Naive thymus-derived CD4-positive, alpha-beta T cell (primary cell): ENCODE measurements at places on chromosomes 1 and 21. TPM values are rescaled to one million over a fixed set of nuclear protein-coding genes. Genes with fewer than 3 reads are reported as not detected.

KCNN3 gene
- 0.05 TPM for total RNA-seq

DNA sequence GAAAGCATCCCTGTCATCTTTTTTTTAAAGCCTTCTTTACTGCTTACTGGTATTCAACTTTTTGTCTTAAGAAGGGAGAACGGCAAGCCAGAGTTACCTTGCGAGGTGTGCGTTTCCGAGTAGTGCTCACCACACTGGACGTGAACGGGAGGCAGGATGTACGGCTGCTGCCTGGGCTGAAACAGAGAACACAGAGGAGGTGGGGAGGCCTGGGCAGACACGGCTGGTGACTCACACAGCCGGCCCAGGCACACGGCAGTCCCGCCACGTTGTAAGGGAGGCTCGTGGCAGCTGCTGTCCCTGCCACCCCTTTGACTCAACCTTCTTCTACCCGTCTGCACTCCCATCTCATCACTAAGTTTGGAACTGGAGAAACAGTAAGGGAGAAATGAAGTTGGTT is 105.8 kb downstream of the SMYD2 start:
- peak; percentile 34 for DNase-seq

DNA sequence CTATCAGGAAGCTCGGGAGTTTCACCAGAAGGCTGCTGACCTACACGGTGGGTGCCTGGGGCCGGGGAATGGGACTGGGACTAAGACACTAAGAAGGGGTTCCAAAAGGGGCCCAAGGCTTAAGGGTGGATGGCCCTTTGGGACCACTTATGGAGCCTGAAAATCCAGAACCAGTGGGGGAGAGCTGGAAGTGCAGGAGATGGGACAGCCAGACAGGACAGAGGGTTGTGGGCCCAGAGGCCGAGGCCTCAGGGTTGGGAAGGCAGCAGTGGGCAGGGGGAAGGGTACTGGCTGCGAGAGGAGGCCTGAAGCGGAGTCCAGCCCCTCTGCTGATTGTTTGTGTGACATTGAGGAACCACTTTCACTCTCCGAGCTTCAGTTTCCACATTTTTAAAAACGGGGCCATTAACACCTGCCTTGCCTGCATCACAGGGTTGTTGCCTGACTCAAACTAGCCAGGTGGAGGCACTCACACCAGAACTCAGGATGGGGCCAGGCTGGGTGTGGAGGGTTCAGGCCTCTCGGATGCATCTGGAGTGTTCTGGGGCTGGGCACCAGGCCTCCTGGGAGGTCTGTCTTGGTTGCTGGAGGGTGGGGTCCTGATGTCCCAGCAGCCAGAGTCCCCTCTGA is 3.0 kb downstream of the TTC24 start:
- no peak for DNase-seq

DNA sequence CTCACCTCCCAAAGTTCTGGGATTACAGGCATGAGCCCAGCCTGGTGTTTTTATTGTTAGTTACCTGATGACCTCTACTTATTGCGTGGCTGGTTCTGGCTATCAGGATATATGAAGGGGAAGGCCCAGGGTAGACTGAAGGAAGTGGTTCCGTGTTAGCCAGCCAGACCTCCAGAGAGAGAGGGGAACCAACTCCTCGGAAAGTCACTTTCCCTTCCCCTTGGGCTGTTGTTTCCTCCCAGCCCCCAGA is 2.5 kb upstream of the RCSD1 start:
- DNase-seq, result no peak

GRCh38 chr1:170619241-170620028 is 44.5 kb upstream of the PRRX1 start:
- no peak for DNase-seq

DNA sequence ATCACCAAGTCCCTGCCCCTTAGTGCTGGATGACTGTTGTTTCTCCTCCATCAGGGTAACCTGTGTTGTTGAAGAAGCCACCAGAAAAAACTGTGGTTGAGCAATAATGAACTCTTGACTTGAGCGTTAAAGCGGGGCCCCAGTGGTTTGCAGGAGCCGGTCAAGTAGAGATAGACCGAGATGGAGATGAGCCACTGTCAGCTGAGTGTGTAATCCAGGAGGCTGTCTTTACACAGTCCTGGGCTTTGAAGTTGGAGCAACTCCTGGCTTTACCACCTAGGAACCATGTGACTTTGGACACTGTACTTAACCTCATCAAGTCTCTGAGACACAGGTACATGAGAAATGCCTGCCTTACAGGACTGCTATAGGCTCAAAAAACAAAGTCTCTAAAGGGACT is 158.1 kb downstream of the ST6GALNAC3 start:
- no peak for DNase-seq
